ENCODE measurements at places on chromosomes 7 and 10.

- no peak for DNase-seq
These were observed 8.4 kb downstream of the SFRP5 start for GRCh38 chr10:97763411-97763810.

DNA sequence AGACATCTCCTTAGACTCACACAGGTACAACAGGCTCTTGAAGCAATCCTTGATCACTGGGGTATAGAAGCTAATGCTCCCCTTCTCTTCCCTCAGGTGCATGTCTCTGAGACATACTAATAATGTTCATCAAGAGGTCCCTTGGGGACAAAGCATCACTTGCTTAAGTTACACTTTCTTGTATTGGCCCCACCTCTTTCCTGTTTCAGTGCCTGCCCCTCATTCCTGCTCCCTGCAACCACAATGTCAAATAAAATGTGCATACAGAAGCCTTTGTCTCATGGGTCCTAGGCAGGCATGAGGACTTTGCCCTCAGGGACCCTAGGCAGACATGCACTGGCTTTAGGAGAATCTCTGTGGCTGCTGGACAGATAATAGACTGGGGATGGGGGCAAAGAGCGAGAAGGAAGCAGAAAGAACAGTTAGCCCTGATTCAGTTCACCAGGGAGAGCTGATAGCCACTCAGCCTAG is 175.0 kb upstream of the NPY start:
- no peak for DNase-seq

DNA sequence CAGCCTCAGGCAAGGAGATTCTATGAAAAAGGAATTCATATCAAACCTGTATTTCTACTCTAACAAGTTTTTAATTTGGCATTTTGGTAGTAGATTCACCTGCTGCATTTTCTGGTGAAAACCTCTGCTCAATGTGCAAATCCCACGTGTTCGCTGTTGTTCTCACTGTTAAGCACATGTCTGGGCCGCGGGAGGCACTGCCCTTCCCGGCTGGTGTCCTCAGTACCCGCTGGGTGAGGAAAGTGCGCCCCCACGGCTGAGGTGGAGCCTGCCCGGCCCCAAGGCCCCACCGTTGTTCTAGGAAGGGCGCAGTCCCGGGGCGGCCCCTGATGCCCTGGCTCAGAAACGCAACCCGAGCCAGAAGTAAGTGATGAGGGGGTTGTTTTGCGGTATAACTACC is 193.4 kb upstream of the VWC2 start:
- peak; percentile 79 for DNase-seq

DNA sequence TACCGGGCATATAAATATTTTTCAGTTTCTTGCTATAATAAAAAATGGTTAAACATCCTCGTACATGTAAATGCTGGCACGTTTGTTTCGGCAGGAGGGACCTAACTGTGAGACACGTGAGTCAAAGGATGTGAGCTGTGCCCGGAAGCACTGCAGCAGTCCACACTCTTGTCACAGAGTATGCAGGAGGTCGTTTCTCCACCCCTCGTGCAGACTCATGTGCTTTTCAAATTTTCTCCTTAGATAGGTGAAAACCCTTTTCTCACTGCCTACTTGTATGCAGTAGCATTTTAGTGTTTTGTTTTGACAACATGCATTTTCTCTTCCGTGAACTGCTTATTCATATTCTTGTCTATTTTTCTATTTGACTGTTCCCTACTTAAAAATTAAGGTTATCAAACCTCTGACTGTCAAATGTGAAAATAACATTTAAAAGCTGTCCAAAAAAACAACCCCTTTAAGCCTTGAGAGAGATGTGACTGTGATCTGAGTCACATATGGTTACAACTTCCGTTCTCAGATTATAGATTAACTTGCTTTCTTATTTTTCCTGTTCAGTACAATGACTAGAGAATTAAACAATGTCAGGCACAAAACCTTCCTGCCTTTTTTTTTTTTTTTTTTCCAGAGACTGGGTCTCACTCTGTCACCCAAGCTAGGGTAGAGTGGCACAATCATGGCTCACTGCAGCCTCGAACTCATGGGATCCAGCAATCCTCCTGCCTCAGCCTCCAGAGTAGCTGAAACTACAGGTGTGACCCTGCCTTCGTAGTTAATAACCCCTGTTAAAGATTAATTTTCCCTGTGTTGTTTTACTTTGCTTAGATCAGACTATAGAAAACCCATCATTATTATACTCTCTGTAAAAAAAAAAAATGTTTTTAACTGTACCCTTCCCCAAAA is 45.1 kb downstream of the DPY19L1 start:
- no peak for DNase-seq

DNA sequence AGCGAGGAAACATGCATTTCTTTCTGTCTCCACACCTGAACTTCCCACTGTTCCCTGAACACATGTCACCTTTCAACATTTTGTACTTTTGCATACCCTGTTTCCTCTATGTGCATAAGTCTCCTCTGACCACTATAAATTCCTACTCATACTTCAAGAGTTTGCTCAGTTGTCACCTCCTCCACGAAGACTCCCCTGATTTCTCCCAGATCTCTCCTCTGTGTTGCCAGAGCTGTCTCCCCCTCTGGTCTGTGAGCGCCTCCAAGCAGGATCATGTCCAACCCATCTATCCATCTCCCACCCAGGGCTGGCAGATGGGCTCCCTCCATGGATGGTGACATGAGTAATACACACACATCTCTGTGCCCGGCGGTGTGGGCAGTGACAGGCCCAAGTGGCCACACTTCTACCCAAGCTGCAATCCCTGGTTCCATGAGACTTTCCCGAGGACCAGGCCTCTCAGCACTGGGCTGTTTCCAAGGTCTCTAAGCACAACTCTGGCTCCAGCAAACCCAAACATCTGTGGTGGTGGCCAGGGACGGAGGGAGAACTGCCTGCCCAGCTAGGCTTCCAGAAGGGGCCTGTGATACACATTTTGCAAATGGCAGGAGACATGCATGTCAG is 135.9 kb downstream of the GRID1 start:
- no peak for DNase-seq

DNA sequence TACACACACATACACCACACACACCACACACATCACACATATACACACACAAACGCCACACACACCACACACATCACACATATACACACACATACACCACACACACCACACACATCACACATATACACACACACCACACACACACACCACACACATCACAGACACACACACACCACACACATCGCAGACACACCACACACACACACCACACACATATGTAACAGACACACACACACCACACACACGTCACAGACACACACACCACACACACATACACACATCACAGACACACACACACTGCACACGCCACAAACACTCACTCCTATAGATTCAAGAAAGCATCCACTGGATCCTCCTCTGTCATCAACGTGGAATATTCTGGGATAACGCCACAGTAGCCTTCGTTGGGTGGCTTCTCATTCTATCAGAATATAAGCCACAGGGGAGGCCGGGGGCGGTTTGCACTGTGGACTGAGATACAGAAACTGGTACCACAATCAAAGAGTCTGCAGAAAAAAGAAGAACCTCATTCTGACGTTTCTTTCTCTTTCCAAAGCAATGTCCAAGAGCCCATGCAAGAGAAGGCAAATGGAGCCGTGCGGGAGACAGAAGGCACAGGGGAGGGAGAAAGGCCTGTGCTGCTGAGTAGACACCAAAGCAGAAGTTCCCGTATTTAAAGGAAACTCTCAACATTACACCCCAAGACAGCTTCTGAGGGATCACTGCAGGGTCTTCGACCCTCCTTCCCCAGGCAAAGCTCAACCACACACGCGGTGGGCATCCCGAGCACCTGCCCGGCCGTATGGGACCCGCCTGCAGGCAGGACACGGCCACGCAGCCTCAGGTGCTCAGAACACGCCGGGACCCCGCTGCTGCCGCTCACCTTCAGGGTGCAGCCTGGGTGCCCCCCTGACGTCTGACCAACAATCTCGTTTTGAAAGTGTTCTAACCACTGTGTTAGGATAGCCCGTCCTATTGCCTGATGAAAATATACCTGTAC is 321.2 kb downstream of the DNAJB6 start:
- peak; percentile 41 for DNase-seq

DNA sequence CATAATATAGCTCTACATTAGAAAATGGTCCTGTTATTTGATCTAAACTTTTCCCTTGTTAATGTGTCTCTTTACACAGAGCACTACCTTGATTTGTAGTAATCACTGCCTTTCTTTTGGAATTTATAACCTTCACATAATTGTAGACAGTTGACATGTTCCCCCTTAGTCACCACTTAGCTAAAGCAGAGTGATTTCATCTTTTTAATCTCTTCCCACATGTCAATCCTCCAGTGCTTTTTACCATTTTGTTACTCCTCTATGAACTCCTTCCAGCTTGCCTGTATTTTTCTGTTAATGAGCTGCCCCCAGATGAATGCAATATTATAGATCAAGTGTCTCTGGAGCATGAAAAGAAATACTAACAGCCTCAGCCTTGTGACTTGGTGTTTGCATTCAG is 2.6 kb upstream of the PPP1R3A start:
- DNase-seq: no peak

- DNase-seq: no peak
These were observed 17.1 kb upstream of the EZH2 start for GRCh38 chr7:148901178-148901577.

DNA sequence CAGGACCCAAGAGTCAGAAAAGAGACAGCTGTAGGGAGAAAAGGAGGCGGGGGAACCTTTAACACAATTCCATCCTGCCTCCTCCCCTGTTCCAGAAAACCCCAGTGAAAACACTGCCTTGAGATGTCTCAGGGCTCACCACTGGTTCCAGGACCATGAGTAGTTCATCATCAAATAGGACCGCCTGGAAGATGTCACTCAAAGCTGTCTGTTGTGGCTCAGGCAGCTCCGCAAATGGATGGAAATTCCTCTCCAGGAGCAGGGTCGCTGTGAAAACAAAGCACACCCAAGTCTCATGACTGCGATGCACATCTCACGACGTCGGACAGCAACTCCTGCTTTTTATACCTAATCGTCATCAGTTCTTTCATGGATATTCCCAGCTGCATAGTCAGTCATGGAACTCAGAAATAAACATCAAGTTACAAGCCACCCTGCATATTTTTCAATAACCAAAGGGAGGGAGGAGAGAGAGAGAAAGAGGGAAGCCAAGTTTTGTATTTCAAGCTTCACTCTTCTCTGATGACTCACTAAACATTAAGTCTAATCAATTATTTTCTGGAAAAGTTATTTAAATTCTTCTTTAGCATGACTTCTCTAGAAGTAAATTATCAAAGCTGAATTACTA is 49.2 kb downstream of the GSDME start:
- DNase-seq: no peak

DNA sequence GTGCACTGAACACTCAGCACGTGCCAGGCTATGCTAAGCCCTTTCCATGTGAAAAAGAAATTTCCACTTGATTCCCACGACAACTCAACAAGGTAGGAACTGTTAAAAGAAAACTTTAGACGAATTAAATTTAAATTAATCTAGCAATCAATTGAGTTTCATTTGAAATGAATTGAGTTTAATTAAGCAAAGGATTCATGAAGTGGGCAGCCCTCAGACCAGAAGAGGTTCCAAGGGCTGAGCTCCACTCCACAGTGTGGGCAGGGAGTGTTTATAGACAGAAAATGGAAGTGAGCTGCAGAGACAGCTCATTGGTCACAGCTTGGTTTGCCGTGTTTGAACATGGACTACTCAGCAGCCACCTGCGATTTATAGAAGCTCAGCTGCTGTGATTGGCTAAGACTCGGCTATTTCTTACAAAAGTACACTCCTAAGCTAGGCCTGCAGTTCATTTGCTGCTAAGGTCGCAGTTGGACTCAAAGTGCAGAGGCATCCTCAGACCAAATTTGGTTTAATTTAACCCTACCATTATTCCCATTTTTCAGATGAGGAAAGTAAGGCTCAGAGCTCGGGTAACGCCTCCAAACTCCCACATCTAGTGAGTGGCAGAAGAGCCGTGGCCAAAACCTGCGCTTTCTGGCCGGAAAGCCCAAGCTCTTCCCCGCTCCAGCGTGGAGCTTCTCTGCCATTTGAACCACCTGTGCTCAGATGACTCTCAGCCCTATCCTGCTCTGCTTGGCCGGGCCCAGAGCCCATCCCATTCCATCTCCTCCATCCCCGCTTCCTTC is 24.9 kb downstream of the CALML3 start:
- DNase-seq: no peak

DNA sequence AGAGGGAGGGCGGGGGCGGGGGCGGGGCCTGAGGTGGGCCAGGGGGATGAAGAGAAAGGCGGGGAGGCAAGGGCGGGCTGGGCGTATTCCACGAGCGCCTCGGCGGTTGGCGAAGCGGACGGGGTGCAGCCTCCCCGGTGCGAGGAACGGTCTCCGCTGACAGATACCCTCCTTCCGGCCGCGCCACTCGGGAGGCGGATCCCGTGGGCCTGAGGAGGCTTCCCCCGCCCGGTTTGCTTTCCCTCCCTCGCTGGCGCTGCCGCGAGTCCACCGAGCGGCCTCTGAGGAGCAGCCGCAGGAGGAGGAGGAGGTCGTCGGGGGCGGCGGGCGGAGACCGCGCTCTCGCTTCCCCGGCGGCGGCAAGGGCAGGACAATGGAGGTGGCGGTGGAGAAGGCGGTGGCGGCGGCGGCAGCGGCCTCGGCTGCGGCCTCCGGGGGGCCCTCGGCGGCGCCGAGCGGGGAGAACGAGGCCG is at the start of gene TRIM24:
TSS of gene TRIM24 (plus strand) at position 84 of the 473 bp plus-strand sequence. CDS start at position 374, 290 bp downstream.
- no peak for DNase-seq

- no peak for DNase-seq
These were observed 440.3 kb downstream of the POM121L12 start for GRCh38 chr7:53475776-53476175.
